ENCODE measurements at places on chromosomes 1 and 21.

- no peak for DNase-seq
Observed at GRCh38 chr1:21059021-21059420, 117.7 kb downstream of the EIF4G3 start.

DNA sequence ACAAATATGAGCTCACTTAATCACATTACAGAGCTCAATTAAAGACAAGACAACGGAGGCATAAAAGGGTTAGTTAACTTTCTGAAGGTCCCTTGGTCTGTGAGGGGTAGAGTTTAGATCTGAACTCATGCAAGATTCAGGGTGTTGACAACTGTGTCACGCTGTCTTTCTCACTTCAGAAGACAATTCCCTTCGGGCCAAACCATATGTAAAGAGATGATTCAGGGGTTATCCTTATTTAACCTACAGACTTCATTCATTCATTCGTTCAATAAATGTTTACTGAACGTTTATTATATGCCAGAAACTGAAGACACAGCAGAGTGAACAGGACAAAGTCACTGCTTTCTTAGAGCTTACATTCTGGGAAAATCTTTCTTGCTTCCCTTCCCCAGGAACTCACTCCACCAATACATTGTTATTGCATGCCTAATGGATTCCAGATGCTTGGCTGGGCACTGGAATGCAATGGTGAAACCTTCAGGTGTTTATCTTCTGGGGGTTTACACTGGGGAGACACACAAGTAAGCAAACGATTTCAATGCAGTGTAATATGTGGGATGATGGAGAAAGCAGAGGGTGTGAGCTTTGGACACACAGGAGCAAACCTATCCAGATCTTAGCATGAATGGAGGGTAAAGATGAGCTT lies 6.4 kb downstream of the XCL1 start:
- no peak for DNase-seq

GRCh38 chr1:33928251-33928650 lies 64.4 kb downstream of the HMGB4 start:
- no peak for DNase-seq

DNA sequence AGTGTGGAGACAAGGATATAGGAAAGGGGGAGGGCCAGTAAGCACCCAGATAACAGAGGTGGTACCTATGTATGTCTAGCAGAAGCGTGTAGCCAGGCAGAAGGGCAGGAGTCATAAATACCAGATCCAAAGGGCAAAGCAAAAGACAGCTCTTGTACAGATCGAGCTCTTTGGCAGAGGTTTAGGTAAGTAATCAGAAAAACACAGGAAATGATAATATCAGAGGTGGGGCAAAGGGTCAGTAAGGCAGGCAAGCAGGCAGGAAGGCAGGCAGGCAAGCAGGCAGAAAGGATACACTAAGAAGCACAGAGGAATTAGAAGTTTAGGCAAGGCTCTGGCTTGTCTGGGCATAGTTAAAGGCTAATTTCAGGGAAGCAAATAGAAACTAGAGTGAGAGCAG lies 22.7 kb upstream of the SLFNL1 start:
- no peak for DNase-seq

GRCh38 chr1:67482733-67483482 lies 52.7 kb upstream of the SERBP1 start:
- no peak for DNase-seq

DNA sequence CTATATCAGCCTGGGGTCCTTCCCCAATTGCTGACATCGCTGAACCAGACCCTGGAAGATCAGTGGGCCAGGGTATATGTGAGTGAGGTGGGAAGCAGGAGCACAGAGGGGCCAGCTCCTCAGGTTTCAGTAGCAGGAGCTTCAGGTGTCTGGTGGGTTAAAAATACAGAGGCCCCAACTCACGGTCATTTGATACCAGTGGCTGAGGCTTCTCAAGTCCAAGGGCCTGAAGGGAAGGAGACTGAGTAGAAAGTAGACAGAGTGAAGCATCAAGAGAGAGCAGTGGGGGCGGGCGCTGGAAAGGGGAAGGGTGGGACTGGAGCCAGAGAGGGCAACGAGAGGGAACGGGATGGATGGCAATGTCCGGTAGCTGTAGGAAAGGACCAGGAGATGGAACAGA lies 2.0 kb upstream of the CASQ1 start:
- DNase-seq: no peak

DNA sequence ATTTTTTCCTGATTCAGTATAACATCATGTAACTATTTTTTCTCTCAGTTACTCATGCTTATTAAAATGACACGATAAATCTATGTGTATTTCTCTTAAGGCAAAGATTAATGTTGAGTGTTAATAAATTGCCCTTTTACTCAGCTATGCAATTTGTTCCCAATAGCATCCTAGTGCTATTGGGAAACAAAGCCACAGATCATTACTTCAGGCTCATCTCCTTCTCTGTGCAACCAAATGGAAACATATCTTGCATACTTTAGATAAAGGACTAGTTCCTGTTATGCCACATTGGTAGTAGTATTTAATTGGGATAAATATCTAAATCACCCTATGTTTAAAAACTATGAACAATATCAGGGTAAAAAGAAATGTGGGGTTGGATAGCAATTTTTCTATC lies 106.2 kb downstream of the PLPPR4 start:
- no peak for DNase-seq

DNA sequence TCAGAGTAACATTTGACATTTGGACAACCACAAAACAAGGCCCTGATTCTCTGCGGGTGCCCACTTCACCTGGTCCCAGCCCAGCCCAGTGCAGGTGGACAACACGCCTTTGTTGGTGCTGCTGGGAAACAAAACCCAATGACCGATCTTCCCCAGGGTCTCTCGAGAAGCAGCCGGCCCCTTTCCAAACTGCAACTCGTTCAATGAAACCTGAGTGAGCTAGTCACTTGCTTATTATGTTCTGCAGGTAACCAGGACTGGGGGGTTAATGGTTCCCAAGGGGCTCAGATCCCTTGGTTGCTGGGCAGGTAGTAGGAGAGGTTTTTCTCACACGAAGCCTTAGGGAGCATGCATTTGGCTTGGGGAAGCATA lies 42.9 kb downstream of the ABCG1 start:
- no peak for DNase-seq

DNA sequence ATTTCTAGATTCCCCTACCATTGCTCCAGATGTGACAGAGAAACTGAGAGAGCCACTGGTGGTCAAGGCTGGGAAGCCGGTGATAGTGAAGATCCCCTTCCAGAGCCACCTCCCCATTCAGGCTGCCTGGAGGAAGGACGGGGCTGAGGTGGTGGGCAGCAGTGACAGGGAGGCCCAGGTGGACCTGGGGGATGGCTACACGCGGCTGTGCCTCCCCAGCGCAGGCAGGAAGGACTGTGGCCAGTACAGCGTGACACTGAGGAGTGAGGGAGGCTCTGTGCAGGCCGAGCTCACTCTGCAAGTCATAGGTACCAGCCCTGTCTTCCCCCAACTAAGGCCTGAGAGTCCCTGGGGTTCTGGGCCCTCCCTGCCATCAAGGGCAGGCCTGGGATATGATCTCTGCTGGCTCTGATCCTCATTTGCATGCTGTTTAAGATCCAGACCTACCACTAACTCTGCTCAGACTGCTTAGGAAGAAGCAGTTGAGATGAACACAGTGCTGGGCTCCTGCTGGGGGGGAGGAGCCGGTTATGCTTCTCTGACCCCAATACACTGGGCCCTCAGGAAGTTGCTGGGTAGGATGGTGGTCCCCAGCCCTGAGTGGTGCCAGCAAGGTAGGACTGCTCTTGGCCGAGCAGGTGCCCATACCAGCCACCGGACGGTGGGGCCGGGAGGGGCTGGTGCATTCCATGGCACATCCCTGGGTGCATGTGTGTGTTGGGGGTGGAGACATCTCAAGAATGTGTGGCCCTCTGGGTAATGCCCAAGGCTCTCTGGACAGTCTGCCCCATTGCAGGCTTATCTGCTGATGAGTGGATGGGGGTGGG lies 25.1 kb downstream of the IGFN1 start:
- no peak for DNase-seq

DNA sequence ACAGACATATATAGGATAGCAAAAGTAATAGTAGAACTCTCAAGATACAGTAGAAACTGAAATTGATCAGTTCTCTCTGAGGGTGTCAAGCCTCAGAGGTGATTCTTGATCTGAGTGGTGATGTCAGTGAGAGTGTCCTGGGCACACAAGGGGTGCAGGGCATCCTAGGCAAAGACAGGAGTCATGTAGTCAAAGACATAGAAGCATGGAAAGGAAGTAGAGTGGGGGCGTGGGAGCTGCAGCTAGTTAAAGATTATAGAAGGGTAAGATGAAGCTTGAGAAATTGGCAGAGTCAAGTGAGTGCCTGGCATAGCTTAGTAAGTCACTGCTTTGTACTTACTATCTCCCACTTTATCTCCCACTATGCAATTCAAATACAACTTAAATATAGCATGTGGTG lies 22.8 kb downstream of the CDC7 start:
- DNase-seq: no peak

DNA sequence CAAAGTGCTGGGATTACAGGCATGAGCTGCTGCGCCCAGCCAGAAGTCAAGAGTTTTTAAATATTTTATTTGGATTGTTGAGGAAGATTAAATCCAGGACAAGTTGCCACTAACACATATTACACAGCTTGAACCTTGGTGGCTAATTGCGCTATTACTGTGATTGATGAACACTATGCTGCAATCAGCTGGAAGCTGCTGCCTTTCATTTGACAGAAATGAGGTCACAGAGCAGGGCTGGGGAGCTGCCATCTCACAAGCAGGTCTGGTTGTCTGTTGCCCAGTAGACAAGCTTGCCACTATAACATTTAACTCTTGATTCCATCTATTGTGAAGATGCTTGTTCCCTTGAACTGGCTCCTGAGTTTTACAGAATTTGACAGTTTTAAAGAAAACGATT lies 37.4 kb upstream of the NRDC start:
- DNase-seq: no peak

- DNase-seq: no peak
Observed at GRCh38 chr21:15436031-15436430, 293.8 kb upstream of the USP25 start.

- DNase-seq: no peak
Observed at GRCh38 chr1:45620588-45621500, 3.0 kb downstream of the CCDC17 start.

DNA sequence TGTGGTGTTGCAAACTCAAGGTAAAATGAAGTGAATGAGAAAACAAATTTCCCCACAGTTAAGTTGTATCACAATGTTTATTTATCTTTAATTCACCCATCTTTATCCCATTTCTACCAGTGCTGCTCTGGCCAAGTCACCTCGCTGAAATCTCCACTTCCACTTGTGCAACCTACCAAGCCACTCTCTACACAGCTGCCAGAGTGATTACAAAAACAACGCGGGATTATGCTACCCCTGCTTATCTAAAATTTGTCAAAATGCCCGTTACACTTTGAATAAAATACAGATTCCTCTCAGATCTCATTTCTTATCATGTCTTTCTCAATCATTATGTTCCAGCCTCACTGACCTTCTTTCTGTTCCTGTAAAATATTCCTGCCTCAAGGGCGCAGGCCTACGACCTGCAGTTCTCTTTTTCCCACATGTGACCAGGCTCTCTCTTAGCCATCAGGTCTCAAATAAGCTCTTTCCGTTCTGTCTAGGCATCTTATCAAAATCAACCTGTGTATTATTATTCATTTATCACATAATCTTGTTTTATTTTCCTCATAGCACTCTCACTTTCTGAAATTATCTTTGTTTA lies 95.6 kb downstream of the NTMT2 start:
- DNase-seq: no peak

- no peak for DNase-seq
Observed at GRCh38 chr21:23045955-23046354, 2047.7 kb downstream of the NCAM2 start.

GRCh38 chr21:35504951-35505466 lies 455.9 kb upstream of the RUNX1 start:
- no peak for DNase-seq

GRCh38 chr1:78178816-78179215 lies 133.1 kb downstream of the GIPC2 start:
- DNase-seq: no peak

- no peak for DNase-seq
Observed at GRCh38 chr1:59682396-59683080, 132.2 kb upstream of the HOOK1 start.

DNA sequence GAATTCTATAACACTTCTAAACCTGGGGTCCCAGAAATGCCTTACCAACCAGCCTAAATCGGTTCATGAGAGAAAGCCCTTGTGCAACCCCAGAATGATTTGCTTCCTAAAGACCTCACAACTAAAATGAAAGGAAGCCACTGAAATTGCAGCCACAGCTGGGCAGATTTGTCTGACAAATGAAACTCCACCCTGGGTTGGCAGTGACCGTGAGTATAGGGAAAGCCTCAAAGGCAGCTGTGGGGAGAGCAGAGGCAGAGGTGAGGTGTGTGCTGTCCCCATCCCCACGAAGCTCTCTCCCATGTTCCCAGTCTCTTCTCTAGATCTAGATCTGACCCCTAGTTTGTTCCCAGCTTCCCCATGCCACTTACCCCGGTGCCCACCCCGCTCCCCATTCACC lies 23.1 kb downstream of the RHBDL2 start:
- DNase-seq: no peak

- no peak for DNase-seq
Observed at GRCh38 chr1:224681816-224682215, 65.7 kb downstream of the CNIH3 start.

- DNase-seq: no peak
Observed at GRCh38 chr1:23615423-23615822, 56.1 kb upstream of the ID3 start.

GRCh38 chr1:116389013-116389412 lies 16.0 kb downstream of the ATP1A1 start:
- DNase-seq: no peak

Data from caudate nucleus (tissue), 63 donors.